ENCODE measurements at places on chromosomes 1 and 21.

DNA sequence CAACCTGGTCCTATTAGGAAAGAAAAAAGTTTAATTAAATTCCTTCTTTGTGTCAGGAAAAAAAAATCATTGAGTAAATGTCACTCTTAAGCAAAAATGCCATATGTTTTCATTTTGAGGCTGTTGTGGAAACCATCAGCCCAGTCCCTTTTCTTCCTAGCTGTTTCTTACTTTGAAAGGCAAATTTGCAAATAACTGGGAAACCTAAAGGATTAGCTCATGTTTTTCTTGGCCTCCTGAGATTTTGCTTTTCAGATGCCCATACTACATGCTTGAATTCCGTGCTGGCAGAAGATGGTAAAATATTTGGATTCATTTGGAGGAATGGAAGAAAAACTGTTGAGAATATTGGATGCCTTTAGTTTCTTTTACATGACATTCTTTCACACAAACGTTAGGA, 182.1 kb upstream of the ADAMTS5 start:
- no peak for DNase-seq

GRCh38 chr1:70895531-70895930, 152.1 kb downstream of the PTGER3 start:
- DNase-seq, result no peak

DNA sequence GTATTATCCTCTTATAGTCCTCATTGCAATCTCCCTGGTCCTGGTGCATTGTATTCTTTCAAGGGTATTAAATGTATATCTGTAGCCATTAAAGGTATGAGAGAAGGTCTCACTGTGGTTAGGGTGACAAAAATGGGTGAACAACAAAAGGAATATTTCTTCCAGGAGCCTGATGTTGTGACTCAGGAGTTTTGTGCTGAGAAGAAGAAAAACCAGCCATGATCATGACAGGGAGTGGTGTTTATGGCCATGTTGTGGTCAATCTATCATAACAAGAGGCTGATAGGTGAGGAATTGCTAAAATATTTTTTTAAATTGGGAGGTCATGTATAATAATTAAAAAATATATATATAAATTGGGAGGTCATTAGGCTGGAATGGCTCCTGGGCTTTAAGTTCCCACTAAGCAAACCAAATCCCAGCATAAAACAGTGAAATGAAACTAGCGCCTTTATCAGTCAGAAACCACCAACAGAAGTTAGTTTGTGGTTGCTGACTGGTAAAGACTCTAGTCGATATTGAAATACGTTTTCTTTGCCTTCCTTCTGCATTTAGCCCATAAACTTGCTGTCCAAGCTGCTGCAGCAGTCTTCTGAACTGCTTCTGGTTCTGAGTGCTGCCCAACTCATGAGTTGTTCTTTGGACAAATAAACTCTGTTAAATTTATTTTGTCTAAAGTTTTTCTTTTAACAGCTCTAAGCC, 60.3 kb downstream of the TBX19 start:
- DNase-seq, result no peak

GRCh38 chr1:167912294-167912693, 1.6 kb downstream of the ADCY10 start:
- peak; percentile 71 for DNase-seq

- DNase-seq, result no peak
Measured at GRCh38 chr1:17053086-17053684, 647 bp downstream of the SDHB start.

- DNase-seq, result no peak
Measured at GRCh38 chr1:217012659-217013058, 289.4 kb upstream of the ESRRG start.

GRCh38 chr1:161068306-161069234, 1.1 kb downstream of the ARHGAP30 start:
- DNase-seq, result no peak

- peak; percentile 73 for DNase-seq
Measured at GRCh38 chr1:27284425-27285273, 37.3 kb upstream of the TMEM222 start.

- no peak for DNase-seq
Measured at GRCh38 chr21:35945089-35945671, 115.1 kb downstream of the SETD4 start.

DNA sequence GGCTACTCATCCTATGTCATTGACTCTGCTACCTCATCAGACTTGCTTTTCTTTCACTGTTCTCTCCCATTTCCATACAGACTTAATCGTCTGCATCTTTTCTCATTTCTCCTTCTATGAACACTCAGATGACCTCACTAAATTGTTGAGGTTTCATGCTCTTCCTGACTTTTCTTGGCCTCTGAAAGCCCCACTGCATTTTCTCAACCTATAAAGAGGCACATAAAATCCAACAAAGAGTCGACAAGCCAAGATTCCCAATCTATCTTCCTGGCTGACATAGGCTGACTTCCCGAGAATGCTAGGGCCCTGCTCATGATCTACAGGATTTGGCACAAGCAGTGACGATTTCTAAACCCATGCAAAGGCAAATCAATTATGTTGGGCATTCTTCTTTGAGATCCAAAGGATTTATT, 280.8 kb upstream of the DPYD start:
- no peak for DNase-seq

GRCh38 chr1:182299728-182300616, 91.6 kb downstream of the GLUL start:
- DNase-seq, result no peak

DNA sequence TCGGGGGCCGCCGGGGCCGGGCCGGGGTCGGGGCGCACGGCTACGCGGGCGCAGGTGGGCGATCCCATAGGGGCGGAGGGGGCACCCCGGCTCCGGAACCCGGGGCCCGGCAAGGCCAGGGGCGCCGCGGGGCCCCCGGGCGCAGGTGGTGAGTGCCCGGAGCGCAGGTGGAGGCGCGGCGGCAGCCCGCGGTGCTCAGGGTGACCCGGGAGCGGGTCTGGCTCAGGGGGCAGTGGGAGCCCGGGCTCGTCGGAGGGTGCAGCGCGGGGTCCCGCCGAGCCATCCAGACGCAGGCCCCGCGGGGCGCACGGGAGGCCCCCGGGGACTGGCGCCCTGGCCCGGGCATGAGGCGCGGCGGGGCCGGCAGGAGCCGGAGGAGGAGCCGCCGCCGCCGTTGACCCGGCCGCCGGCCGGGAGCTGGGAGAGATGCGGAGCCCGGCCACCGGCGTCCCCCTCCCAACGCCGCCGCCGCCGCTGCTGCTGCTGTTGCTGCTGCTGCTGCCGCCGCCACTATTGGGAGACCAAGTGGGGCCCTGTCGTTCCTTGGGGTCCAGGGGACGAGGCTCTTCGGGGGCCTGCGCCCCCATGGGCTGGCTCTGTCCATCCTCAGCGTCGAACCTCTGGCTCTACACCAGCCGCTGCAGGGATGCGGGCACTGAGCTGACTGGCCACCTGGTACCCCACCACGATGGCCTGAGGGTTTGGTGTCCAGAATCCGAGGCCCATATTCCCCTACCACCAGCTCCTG, 489 bp downstream of the CELSR2 start:
- no peak for DNase-seq

DNA sequence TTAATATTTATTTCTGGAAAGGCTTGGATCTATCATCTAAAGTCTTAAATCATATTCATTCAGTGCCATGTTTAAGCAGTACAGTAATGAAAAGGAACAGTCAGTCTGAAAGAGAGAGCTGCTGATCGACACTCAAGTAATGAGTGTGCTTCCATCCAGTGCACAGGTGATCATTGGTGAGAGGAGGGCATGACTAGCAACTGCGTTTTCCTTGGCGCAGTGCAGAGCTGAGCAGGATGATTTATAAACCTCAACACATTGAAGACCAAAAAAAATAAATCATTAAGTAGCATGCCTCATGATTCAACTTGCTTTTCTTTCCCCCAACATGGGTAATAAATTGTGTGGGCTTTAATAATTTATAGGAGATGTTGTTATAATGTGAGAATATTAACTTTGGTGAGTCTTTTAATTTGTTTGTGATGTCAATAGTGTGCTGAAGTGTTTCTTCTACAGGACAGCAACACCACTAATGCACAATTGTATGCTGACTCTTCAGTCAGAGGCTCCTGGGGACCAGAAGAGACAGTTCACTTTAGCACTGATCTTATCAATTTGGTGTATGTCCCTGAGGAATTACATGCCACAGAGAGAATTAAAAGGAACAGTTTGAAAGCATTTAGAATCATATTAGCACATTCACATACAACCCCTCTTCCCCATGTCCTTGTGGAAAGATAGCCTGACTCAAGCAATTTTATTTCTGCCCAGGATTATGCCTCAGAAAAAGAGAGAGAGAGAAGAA, 199.7 kb upstream of the ADGRL2 start:
- no peak for DNase-seq

DNA sequence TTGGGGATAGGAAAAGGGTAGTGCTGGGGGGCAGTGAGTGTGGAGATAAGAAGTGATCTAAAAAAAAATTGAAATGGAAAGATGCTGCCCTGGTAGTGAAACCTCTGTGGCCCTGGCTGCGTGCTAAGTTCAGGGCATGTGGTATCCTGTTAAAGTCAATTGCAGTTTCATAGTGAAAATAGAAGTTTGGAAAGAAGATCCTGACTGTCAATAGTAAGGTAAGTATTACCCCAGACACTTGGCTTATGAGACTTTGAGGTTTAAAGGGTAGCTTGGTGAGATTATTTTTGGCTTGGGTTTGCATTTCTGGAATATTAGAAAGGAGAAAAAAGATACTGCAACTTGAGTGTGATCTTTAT, 6.8 kb downstream of the ARID1A start:
- DNase-seq, result no peak

GRCh38 chr1:230759369-230760065, 12.3 kb downstream of the CAPN9 start:
- DNase-seq, result no peak

- DNase-seq, result peak; percentile 61
Measured at GRCh38 chr1:177256153-177257075, 85.7 kb downstream of the BRINP2 start.

GRCh38 chr1:115293899-115294298, 44.1 kb downstream of the NGF start:
- no peak for DNase-seq

GRCh38 chr1:198649232-198649967, 10.6 kb downstream of the PTPRC start:
- DNase-seq, result no peak

DNA sequence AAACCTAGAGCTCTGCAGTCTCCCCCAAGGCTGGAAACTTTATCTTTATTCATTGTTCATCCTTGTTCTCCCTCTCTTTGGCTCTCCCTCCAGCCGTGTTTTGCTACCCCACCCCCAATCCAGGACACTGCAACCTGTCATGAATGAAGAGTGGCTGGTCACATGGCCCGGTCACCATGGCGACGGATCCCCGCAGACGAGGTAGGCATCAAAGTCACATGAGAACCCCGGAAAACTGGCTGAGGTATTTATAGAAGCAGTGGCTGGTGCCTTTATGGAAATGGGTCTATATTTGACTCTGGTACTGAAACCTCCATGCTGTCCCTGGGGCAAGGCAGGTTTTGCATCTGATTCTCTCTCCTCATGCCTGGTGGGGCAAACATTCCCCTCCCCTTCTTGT, 13.4 kb upstream of the SLC6A17 start:
- DNase-seq, result no peak

DNA sequence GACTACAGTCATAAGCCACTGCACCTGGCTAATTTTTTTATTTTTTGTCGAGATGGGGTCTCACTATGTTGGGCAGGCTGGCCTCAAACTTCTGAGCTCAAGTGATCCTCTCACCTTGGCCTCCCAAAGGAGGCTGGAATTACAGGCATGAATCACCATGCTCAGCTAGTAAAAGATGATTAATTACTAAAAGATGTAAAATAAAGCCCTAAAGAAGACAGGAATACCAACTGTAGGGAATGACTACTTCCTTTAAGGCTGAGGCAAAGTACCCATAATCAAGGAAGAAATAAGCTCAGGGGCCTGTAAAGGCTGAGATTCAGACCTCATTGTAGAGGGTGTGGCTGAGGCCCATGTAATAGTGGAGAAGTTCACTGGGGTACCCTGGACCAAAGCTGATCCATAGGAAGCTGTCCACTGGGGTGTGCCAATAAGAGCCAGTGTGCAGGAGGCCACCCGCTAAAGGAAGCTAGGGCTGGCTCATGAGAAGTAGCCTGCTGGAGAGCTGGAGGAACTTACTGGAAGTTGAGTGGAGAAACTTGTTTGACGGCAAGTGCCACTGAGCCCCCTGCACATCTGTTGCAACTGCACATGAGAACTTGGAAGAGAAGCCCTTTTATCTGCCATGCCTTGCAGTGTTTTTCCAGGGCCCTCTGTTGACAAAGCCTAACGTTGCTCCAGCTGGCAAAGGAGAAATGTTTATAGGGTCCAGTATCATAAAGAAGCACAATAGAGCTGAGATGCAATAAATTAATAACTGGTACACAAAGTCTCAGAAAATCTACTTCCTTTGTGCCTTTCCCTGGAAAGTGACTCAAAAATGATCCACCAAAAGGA, 17.8 kb upstream of the SERTAD4 start:
- no peak for DNase-seq

DNA sequence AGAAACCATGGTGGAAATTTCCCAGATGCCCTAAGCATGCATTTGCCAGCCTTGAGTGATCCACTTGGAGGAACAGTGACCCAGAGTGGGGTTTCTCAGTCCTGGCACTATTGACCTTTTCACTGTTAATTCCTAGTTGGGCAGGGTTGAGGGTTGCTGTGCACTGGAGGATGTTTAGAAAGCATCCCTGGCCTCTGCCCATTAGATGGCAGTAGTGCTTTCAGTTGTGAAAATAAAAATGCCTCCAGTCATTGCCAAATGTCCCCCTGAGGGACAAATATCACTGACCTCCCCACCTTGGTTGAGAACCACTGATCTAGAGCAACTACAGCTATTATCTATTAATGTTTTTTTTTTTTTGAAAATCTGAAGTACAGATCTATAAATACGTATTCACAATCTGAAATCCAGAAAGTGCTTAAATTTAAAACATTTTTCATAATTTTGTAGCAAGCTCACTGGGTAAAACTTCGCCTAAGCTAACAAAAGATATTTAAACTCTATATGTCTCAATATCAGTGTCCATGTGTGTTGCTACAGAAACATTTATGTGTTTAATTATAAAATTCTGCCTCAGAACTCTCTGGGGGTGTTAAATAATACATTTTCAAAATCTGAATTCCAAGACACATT, 27.3 kb downstream of the F3 start:
- DNase-seq, result no peak

GRCh38 chr21:31732597-31733550, 956 bp upstream of the SCAF4 start:
- no peak for DNase-seq

- no peak for DNase-seq
Measured at GRCh38 chr1:13976485-13976884, 276.5 kb downstream of the PRDM2 start.

DNA sequence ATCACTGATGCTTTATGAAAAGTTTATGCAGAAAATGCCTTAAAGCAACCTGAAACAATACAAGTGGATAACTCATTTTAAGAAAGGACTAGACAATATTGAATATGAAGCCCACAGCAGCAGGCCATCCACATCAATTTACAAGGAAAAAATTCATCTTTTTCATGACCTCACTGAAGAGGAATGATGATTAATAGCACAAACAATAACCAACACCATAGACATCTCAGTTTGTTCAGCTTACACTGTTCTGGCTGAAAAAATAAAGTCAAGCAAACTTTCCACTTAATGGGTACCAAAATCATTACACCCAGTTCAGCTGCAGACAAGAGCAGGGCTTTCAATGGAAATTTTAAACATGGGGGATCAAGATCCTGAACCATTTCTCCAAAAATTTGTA, 380.6 kb upstream of the NEGR1 start:
- no peak for DNase-seq

GRCh38 chr1:27935721-27936120, 921 bp downstream of the SMPDL3B start:
- no peak for DNase-seq

Measured in left lobe of liver (tissue), 2 donors.